ENCODE measurements at places on chromosomes 7 and 10. TPM values are rescaled to one million over a fixed set of nuclear protein-coding genes. Genes with fewer than 3 reads are reported as not detected.

Gene MCU
- 70.7 TPM for total RNA-seq

GRCh38 chr7:134686786-134687185 lies 40.1 kb downstream of the BPGM start:
- no peak for DNase-seq

DNA sequence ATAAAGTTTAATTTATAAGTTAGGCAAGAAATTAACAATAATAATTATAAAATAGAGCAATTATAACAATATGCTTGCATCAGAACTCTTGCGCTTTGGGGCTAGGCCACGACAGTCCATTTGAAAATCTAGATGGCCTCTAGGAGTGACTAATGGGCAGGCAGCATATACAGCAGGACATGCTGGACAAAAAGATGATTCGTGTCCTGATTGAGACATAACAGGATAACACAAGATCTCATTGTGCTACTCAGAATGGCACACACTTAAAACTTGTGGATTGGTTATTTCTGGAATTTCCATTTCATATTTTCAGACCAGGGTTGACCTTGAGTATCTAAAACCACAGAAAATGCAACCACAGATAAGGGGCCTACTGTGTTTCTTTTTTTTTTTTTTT lies 27.5 kb downstream of the CTNNA3 start:
- DNase-seq: no peak

DNA sequence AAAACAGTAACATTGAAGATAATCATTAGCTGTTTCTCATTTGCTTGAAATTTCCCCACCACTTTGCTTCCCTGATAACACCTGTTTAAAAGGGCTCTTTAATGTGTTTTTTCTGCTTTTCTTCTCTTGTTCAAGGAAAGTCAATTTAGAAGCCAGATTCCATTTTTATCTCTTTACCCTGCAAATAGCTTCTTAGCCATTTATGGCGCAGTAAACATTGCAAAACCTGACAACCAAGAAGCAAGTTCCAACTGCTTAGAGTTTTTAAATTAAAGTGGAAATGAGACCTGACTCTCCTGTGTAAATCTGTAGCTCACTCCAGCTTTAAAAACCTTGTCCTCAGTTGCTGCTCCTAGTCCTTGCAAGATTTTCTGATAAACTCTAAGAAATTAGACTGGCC lies 30.1 kb downstream of the SGPL1 start:
- no peak for DNase-seq

Gene NUDT13
- total RNA-seq: 2.4 TPM

DNA sequence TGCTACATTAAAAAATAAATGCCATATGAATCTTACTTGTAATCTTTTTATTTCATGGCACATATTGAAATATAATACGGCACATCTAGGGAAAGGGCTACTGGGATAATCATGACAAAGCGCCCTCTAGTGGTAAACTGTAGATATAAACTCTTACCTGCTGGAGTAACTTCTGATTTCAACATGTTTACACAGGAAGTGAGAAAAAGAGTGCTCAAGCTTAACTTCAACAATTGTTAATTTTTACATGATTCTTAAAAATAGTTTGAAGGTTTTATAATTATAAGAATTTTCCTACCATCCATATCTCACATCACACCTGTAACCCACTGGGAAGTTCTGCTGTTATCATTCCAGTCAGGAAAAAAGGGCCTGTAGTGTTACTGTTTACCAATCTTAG lies 2.0 kb upstream of the HEPACAM2 start:
- DNase-seq: no peak

- DNase-seq: no peak
These were observed 138.8 kb downstream of the SFMBT2 start for GRCh38 chr10:7272008-7272407.

Gene GHRHR
- total RNA-seq: not detected

Gene RADIL
- total RNA-seq: 9.3 TPM

DNA sequence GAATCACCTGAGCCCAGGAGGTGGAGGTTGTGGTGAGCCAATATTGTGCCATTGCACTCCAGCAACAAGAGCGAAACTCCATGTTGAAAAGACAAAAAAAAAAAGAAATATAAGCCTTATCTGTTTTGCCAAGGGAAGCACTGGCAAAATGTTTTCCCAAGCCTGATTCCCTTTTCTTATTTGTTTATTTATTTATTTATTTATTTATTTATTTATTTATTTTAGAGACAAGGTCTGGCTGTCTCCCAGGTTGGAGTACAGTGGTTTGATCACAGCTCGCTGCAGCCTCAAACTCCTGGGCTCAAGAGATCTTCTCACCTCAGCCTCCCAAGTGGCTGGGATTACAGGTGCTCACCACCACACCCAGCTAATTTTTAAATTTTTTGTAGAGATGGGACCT lies 44.2 kb downstream of the SVOPL start:
- no peak for DNase-seq

DNA sequence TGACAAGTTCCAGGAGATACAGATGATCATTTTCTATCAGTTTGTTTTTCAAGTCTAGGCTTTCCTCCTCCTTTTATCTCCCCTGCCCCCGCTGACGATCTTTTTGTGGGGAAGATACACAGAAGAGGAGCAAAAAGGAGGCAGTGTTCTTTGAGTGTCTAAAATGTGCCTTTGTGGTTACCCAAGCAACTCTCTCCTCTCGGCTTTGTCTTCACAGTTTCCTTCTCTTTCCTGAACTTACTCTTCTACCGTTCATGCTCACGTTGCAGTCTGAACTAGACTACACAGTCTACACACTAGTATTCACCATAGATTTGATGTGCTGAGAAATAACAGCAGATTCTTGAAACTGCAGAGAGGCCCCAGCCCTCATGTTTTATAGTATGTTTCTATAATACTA lies 23.6 kb downstream of the CEP41 start:
- no peak for DNase-seq

- DNase-seq: no peak
These were observed 145.4 kb upstream of the SMIM30 start for GRCh38 chr7:113263749-113264148.

Gene PON3
- total RNA-seq: 25.5 TPM

Gene ADAM12
- 5.8 TPM for total RNA-seq

DNA sequence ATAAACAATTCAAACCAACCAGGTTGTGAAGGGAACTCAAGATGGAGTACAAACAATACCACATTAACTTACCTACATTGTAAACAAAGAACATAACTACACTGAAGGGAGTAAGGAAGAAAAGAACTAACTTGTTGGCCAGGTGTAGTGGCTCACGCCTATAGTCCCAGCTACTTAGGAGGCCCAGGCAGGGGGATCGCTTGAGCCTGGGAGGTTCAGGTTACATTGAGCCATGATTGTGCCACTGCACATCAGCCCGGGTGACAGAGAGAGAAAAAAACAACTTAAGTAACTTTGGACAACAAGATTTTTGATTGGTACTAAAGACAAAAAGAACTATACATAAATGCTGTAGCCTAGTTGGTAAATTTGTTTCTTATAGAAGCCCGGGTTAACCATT lies 68.8 kb downstream of the TRIL start:
- DNase-seq: no peak

Gene PDGFA
- 40.6 TPM for total RNA-seq

Gene ANKRD61
- not detected for total RNA-seq

DNA sequence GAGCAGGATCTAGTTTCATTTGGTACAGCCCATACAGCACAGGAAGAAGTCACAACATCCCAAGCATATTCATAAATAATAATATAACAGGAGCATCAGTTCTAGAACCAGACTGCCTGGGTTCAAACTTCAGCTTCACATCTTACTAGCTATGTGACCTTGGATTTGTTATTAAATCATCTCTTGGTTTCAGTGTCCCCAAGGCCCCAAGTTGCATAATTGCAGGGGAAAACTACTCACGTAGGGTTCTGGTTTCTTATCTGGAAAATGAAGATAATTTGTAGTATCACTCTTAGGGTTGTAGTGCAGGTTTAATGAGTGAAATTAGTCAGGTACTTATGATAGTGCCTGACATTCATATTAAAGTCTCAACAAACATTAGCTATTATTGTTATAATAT lies 5.5 kb upstream of the IQUB start:
- DNase-seq: no peak

- no peak for DNase-seq
These were observed 14.5 kb upstream of the PAX2 start for GRCh38 chr10:100730725-100731406.

Gene ZNF727
- total RNA-seq: 4.4 TPM

Gene VSTM2A
- not detected for total RNA-seq

- DNase-seq: no peak
These were observed 108.3 kb downstream of the SUGCT start for GRCh38 chr7:40243076-40243475.

Measured in lung (tissue), 17 donors.